Fibroblast of the aortic adventitia (primary cell): ENCODE measurements at places on chromosomes 4 and X.

- DNase-seq, result no peak
Observed at GRCh38 chr4:123317211-123317610, 79.4 kb upstream of the SPRY1 start.

DNA sequence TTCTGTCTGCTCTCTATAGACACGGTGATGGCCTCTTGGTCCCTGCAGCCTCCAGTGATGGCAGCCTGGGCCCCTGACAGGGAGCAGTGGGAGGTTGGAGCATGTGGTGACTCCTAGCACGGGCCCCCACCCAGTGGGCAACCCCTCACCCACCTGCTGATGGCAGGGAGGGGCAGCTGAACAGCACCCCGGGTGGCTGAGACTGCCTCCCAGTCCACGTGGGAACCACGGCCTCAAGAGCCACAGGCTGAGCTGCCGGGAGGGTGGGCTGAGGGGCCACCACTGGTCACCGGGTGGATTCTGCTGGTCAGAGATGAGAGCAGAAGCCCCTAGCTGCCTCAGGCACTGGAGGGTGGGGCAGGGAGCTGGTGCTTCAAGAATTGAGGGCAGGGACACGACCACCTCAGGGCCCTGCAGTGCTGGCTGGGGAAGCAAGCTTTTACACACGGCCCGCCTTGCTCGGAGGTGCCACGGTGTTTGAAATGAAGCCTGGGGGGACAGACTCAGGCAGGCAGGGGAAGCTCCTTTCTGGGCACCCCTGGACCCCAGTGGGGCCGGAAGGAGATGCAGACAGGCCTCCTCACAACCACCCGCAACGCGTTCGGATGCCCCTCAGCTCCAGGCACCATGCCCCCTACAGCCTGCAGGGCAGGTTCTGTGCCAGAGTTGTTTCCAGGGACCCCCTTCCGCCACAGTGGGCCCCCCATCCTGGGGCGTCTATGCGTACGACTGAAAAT lies 6.3 kb upstream of the HAUS3 start:
- no peak for DNase-seq

DNA sequence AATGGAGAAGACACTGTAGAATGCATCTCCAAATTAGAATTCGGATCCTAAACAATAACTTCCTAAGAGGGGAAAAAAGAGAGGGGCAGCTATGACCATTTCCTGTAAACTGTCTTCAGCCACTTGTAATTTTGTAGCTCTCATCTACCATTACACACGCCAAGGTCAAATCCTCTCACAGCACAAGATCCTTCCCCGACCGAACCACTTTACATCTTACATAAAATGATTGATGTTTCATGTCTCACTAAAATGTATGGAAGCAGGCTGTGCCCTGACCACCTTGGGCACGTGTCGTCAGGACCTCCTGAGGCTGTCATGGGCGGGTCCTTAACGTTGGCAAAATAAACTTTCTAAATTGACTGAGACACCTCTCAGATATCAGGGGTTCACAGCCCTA lies 24.1 kb upstream of the PBDC1 start:
- DNase-seq, result peak; percentile 49

DNA sequence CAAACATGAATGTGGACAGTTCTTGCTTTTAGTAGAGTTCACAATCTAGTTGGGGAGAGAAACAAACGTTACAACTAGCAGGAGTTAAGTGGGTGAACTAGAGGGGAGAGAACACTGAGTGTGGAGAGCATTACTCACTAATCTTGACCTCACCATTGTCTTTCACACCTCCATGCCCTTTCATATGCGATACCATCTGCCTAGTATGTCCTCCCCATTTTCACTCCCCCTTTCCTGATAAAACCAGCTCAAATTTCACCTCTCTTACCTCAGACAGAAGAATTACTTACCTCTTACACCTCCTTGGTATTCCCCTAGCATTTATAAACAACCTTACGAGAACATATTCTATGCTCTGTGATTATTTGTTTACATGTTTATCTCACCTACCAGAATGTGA lies 53.6 kb downstream of the LAS1L start:
- DNase-seq, result no peak

- no peak for DNase-seq
Observed at GRCh38 chrX:17844236-17844635, 16.9 kb downstream of the RAI2 start.

DNA sequence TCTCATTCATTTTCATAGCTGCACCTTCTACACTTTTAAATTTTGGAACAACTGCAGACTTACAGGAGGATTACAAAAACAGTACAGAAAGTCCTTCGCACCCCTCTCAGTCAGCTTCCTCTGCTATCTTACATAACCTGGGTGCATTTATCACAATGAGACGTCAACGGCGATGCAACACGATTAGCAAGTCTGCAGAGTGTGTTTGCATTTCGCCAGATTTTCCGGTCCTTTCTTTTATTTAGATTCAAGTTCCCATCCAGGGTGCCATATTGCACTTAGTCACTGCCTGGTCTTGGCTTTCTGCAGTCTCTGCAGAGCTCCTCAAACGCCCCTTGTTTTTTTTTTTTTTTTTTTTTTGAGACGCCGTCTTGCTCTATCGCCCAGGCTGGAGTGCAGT lies 85.9 kb downstream of the ASMT start:
- DNase-seq, result no peak

DNA sequence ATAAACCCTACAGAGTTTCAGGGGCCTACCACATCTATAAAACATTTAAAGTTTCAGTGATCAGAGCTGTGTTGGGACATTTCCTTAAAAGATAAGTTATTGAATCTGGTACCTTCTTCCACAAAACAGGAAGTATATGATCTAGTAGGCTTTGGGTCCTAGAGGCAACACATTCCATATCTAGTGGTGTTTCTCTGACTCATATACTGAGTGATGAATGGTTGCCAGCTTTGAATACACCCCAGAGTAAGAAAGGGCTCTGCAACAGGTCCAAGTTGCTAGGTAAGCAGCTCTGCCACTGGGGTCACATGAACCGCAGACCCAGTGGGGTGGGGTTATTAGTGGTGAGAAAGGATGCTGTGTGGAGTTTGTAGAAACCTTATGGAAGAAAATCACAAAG lies 32.4 kb upstream of the BLTP1 start:
- no peak for DNase-seq

GRCh38 chrX:28223469-28223868 lies 242.2 kb upstream of the DCAF8L1 start:
- no peak for DNase-seq

GRCh38 chr4:92501456-92501855 lies 197.7 kb downstream of the GRID2 start:
- no peak for DNase-seq

DNA sequence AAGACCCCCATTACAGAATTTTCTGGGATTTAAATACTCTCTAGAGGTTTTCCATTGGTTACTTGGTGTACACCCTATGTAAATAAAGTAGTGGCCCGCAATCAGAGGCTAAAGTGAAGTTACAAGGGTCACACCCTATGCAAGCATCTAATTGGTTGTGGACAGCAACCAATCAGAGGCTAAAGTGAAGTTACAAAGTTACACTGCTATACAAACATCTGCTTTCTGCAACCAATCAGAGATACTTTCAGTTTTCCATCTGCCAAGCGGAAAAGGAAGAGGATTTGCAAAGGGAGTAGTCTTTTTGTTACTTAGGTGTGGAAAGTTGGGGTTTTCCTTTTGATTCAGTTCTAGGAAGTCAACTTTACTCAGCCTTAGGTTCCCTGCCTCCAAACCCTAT lies 2.0 kb upstream of the ATRX start:
- peak; percentile 45 for DNase-seq

- no peak for DNase-seq
Observed at GRCh38 chr4:70496231-70496630, 22.1 kb upstream of the AMTN start.

DNA sequence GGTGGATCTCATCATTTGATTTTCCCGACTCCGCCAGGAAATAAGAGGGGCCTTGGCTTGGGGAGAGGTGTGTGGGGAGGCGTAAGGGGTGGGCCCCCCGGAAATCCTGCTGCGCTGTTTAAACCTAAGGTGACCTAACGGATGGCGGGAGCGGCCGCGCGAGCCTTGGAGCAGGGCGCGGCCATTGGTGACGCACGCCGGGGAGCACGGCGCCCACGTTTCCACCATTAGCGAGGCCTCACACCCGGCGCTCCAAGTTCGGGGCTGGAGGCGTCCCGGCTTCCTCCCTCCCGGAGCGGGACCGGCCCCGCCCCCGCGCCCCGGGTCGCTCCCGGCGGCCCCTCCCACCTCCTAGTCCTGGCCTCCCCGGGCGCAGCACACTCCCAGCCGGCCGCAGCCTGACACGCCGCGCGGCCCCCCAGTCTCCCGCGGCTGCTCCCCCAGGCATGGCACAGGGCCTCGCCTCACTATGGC lies at the start of gene SMS:
SMS (plus strand) TSS at position 354 of the 474 bp plus-strand sequence; CDS start at position 470, 116 bp downstream.
- DNase-seq, result peak; percentile 67

- no peak for DNase-seq
Observed at GRCh38 chr4:86974551-86974994, 39.8 kb downstream of the AFF1 start.

- DNase-seq, result peak; percentile 7
Observed at GRCh38 chr4:21656832-21657231, 291.7 kb downstream of the KCNIP4 start.

DNA sequence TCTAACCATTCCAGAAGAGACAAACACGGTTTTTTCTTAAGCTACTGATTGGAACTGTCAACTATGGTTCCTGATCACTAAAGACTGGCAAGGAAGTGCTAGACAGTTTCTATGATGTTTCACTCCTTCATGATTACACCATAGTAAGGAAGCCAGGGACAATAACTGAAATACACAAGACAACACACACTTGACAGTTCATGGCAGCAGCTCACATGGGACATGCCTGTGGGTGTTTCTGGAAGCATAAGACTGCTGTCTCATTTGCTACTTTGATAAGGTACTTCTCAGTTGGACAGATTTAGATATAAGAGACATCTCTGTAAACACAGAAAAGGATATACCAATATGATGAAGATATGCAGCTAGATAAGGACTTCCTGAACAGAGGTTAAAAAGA lies 8.3 kb upstream of the IRAK1 start:
- DNase-seq, result no peak

GRCh38 chr4:12458621-12459020 lies 1025.5 kb downstream of the RAB28 start:
- DNase-seq, result no peak

DNA sequence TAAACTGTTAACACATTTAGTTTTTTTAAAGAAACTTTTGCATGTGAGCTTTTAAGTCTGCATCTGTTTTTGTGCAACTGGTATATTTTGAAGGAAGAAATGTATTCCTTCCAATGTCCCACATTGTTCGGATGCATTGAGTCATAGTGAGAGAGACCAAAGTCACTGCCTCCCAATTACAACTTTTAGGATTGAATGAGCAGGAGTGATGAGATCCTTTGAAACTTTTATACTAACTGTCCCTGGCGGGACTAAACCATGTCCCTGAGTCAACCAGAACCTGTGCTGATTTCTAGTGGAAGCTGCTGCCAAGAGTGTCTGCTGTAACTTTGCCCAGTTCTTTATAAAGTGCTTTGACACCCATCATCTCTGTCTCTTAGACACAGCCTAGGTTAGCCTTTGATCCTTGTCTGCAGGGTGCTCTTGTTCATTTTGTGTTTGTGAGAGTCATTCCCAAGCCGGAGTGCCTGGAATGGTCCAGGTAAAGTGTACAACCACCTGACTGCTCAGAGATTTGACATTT lies 122.7 kb downstream of the ZNF518B start:
- DNase-seq, result no peak

DNA sequence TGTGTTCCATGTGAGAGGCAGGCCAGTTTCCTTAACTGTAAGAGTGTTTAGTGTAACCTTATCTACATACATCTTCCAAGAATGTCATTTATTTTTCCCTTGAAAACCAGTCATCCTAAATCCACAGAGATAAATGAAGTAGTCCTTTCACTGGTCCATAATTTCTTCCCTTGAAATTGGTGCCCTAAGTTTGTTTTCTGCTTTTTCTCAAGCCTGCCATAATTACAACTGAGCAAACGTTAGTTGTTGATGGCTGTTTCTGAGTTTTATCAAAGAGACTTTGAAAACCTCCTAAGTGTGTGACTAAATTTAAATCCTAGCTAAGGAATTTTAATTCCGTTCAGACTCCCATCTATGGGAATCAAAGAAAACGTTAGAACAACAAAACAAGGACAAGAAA lies 3.6 kb upstream of the TDO2 start:
- DNase-seq, result no peak
